Foreskin fibroblast (primary cell): ENCODE measurements at places on chromosomes 12 and 14.

DNA sequence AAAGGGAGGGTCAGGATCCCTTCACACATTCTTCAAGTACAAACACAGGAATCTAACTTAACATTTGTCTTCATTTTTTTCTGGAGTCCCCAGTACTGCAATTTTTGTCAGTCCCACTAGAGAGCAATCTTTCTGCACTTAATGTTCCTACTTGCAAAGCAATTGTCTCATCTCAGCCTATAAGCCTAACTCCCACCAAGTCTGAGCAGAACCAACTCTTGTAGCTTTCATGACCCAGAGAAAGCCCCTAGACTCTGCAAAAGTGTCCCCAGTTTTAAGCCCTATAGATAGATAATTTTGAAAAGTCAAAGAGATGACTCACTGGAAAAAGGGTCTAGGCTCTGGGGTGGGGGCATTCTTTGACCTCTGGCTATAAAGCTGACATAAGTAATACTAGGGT, 1.8 kb upstream of the ZBTB39 start:
- peak; percentile 46 for DNase-seq

GRCh38 chr12:10779103-10779502, 23.3 kb downstream of the TAS2R7 start:
- DNase-seq: no peak

- DNase-seq: peak; percentile 75
Observed at GRCh38 chr12:101839324-101840283, 8.8 kb upstream of the GNPTAB start.

GRCh38 chr12:125203145-125203765, 138.0 kb downstream of the AACS start:
- peak; percentile 18 for DNase-seq

- DNase-seq: no peak
Observed at GRCh38 chr12:44369998-44370397, 506.1 kb downstream of the NELL2 start.

- DNase-seq: no peak
Observed at GRCh38 chr12:31618228-31619025, 27.5 kb upstream of the DENND5B start.

GRCh38 chr14:71143381-71144290, 236.4 kb downstream of the PCNX1 start:
- DNase-seq: peak; percentile 72

- DNase-seq: no peak
Observed at GRCh38 chr14:38404616-38405015, 148.7 kb upstream of the CLEC14A start.

- DNase-seq: no peak
Observed at GRCh38 chr14:22803687-22803974, 11.6 kb downstream of the SLC7A7 start.

DNA sequence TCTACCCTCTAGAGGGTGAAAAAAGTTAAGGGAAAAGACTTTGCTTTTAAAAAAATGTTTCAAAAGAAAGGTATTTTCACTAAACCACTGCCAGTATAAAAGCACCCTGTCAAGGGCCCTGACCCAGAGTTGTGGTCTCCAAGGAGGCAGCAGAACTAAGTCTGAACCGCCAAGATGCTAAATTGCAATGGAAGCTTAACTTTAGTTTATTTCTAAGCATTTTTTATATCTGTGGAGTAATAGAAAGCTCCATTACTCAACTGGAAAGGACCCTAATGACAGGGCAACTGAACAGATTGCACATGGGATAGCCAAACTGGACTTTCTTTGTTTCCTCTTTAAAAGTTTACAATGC, 379.8 kb downstream of the NAV3 start:
- no peak for DNase-seq

DNA sequence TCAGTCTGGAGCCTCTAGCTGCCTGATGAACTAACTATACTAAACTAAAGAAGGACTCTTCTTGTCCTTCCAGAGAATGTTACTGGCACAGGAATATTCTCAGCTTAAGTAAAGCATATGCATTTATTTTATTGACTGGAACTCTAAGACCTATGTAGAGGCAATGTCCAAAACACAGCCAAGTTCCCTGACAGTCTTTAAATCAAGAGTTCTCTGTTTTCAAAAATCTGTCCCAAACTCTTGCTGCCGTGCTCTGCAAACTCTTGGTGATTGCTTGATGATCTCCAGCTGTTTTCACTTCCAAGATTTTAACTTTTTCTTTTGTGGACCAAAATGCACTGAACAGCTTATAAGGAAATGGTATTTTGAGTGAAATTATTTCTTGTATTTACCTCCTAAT, 67.5 kb upstream of the DAAM1 start:
- no peak for DNase-seq

DNA sequence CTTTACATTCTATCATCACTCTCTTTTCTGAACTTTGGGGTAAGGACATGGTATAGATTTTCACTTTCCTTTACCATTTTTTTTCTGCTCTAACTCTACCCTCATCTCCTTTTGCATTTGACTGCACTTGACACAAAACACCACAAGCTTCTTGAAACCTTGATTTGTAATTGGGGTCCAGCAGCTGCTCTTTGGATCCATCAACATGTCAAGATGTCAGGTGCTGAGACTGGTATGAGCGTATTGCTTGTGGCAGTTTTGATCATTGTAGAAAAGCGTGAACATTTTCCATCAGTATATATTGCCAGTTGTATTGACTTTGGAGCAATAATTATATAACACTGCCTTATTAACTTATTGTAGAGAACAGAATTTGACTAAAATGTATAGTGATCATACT, 838.6 kb downstream of the TRHDE start:
- no peak for DNase-seq

GRCh38 chr14:104421892-104422828, 157.4 kb upstream of the C14orf180 start:
- no peak for DNase-seq

- peak; percentile 67 for DNase-seq
Observed at GRCh38 chr14:68458840-68459469, 333.9 kb downstream of the ZFP36L1 start.

- DNase-seq: no peak
Observed at GRCh38 chr14:54985156-54985555, 41.7 kb downstream of the WDHD1 start.

- peak; percentile 45 for DNase-seq
Observed at GRCh38 chr12:21476949-21477348, 24.5 kb downstream of the RECQL start.

DNA sequence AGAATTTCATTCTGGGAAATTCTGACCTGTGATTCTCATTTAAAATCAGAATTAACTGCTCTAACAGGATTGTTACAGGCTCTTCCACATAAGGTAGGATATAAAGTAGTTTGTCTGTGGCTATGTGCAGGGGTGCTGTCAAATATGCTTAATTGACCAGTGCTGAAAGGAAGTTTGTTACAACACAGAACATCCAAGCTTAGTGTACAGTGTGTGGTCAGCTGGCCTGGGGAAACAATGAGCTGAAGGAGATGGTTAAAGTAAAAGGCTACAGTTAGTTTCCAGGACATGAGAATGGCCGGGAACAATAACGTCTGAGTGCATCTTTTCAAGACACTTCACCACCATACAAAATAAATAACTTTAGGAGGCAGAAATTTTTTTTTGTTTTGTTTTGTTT, 68.0 kb downstream of the PKP2 start:
- no peak for DNase-seq

DNA sequence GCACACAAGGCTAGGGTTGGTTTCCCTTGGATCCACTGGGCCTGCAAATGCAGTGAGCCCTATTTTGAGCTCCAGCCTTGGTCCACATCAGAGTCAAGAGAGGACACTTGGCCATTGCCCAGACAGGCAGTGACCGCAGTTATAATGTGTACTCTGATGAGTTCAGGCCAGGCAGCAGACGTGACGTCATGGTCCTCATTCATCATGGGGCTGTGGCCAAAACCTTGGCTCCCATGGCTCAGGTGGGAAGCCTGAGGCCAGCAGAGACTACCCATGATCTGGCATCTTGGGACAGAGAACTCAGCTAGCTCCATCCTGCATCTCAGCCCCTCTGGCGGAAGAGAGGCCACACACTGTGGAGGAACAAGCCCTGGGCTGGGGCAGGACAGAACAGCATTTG, 16.4 kb downstream of the TMEM63C start:
- DNase-seq: no peak

DNA sequence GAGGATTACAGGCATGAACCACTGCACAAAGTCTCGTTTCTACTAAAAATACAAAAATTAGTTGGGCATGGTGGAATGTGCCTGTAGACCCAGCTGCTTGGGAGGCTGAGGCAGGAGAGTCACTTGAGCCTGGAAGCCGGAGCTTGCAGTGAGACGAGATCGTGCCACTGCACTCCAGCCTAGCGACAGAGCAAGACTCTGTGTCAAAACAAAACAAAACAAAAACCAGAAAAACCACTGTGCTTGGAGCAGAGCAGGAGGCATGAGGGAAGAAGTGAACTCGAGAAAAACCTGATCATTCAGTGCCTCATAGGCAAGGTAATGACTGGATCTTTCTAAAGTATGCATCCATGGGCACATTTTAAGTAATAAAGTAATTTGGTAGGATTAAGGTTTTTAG, 487.8 kb downstream of the KCNH5 start:
- no peak for DNase-seq

DNA sequence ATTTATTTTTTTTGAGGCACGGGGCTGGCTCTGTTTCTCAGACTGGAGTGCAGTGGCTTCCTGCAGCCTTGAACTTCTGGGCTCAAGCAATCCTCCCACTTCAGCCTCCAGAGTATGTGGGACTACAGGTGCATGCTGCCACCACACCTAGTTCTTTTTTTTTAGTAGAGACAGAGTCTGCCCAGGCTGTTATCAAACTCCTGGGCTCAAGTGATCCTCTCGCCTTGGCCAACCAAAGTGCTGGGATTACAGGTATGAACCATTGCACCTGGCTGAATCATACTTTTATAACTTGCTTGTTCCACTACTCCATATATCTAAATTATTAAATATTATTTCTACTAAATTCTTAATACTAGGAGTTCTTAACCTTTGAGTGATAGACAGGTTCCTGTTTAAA, 111.6 kb downstream of the BTG1 start:
- no peak for DNase-seq

GRCh38 chr12:53223389-53224060, 8.5 kb downstream of the RARG start:
- DNase-seq: no peak

- no peak for DNase-seq
Observed at GRCh38 chr12:108792361-108793292, 61.3 kb upstream of the CORO1C start.

- DNase-seq: no peak
Observed at GRCh38 chr12:130978785-130979184, 25.1 kb downstream of the ADGRD1 start.

- DNase-seq: no peak
Observed at GRCh38 chr12:78651755-78652154, 212.8 kb upstream of the SYT1 start.

DNA sequence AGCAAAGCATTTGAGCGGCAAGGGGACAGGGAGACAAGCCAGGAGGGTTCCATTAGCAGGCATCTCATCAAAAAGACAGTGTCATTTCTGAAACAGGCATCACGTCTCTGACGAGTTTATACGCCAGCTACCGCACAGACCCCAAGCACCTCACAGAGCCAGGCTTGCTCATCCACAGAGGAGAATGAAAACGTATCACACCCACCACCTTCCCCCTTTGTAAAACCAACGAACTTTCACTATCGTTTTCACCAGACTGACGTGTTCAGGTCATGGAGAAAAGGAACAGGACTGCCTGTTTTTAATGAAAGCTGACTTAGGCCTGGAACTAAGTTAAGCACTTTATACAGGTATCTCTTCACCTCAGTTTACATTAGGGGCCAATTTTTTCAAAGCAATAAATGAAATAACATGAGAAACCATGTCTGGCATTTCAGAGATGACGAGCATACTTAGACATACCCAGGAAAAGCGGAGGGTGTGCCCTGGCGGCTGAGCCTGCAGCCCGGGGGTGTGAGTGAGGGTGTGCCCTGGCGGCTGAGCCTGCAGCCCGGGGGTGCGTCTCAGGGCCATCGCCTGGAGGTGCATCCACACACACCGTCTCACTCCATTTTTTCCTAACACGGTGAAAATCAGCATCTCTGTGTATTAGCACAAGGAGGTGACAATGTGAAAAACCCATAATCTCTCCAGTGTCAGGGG, 41.9 kb downstream of the STX2 start:
- no peak for DNase-seq

- no peak for DNase-seq
Observed at GRCh38 chr12:4107911-4108697, 165.5 kb upstream of the CCND2 start.

DNA sequence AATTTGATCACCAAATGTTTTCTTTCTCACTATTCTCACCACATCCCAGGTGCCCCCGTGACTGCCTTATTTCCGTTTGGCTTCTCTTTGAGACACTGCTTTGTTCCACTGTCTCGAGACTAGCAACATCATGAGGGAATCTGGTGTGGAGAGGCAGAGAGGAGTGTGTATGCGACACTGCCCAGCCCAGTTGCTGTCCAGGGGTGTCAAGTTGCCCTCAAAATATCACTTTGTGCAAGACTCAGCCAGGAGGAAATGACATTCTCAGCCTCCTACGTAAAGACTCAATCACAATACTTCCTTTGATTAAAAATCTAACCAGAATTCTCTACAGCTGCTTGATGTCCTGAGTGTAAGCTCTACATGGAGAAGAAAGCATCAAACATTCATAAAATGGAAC, 48.2 kb upstream of the EEA1 start:
- no peak for DNase-seq

DNA sequence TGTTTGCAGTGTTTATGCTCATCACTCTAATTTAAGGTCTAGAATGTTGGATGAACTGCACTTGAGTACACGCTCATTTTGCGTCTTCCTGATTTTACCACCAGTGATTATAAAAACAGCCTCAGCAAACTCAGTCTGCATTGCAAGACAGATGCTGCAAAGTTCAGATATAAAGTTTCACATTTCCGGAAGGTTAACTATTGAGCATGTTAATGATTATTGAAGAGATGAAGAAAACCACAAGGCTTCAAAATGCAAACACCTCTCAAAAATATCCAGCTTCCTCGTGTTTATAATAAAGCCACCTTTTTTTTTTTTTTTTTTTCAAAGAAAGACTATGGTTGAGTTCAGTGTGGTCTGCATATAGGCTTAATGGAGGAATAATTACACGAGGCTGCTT, 92.1 kb upstream of the BMP4 start:
- no peak for DNase-seq
